AG04449 (cell line): ENCODE measurements at places on chromosomes 5 and 9.

GRCh38 chr5:55338810-55339243 lies 31.0 kb downstream of the MTREX start:
- DNase-seq = no peak

GRCh38 chr5:107486489-107486888 lies 184.2 kb downstream of the EFNA5 start:
- no peak for DNase-seq

DNA sequence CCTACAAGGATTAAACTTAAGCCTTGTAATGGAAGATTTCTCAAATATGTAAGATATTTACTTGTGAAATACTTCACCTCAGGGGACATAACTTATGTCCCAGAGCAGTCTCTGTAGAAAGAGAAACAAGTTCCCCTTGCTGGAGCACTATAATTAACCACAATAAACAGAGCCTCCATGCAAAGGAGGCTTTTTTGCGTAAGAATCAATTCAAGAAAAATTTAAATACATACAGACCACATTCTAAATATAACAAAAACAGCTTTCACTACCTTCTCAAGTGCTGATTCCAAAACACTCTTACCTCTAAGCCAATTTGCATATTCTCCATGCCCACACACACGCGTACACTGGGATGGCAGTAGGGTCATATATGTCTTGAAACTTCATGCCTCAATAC lies 30.7 kb upstream of the CCNB1 start:
- DNase-seq = peak; percentile 64

GRCh38 chr5:84438456-84438855 lies 53.8 kb upstream of the EDIL3 start:
- DNase-seq = no peak

DNA sequence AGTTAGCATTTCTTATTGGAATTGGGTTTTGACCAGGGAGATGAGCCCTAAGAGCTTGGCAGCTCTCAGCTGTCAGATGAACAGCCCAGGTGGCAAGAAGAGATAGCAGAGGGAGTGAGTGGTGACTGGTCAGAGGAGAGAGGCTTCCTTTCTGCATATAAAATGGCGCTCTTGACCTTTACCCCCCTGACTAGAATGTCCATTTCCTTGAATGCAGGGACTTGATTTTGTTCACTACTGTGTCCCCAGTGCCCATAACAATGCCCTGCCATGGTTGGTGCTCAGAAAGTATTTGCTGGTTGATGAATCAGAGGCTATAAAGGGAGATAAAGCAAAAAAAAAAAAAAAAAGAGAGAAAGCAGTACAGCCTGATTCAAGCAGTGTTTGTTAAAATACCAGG lies 7.2 kb downstream of the CHMP5 start:
- no peak for DNase-seq

DNA sequence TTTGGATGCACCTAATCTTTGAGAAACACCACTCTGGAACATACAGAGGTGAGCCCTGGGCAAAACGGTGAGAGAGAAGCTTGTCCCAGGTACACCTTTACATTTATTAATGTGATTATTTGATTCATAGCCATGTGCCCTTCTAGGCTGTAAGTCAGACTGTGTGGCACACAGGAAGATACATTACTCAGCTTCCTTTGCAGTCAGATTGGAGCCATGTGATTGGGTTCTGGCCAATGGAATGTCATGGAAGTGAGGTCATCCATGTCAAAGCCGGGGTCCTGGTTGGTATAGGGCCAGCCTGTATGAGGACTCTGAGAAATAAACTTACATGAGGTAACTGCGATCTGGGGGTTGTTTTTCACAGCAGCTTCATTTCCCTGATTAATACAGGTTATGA lies 106.8 kb upstream of the CD180 start:
- no peak for DNase-seq
